DMS 273 treated with DMSO at 0.1 percent for 48 hours (cell line): ENCODE measurements at places on chromosomes 7 and 10.

DNA sequence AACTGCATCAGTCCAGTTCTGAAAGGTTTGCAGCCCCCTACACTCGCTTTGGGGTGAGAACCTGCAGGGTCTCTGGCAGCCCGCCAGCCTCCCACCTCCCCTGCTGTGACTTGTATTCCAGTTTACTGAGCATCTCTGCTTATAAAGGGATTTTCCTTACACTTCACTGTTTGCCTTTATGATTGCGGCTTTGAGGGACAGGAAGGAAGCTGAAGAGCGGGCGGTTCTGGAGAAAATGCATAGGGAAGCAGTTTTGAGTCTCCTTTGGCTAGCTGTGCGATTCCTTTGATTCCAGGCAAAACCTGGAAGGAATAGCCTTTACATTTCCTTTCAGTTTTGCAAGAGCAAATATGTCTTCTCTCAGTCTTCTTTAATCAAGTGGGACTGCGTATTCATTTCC, 65.0 kb upstream of the TRIM8 start:
- DNase-seq: no peak

DNA sequence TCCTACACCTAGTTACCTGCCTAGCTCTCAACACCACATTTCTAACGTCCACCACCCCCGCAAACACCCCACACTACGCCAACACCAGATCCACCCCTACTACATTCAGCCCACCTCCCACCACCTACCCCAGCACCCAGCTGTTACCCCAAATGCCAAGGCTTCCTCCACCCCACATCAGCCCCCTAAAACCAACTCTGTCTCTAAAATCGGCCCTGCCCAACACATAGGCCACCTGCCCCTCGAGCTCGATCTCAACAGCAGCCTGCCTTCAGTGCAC, 53.3 kb upstream of the SLF2 start:
- DNase-seq: no peak

DNA sequence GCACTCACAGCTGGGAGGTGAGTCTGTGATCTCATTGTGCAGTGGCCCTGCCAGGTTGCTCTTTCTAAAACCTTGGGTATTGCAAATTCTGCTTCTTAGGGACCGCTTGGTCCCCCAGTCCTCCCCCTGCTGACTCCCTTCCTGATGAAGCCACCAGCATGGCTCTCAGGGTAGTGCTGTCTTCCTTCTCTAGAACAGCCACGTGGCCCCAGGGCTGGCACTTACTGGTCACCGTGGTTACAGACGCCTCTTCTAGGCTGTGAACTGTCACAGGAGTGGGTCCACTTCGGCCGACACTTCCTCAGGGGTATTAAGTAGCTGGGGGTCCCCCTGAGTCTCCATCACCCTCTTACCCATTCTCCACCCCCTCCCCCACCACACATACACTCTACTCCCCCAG, 2.7 kb upstream of the HTRA1 start:
- DNase-seq: no peak

GRCh38 chr7:142788303-142789289, 17.8 kb downstream of the PRSS2 start:
- DNase-seq: no peak

- DNase-seq: no peak
Measured at GRCh38 chr10:26781797-26782196, 79.0 kb downstream of the ABI1 start.
